Activated CD4-positive, alpha-beta memory T cell treated with anti-CD3 and anti-CD28 coated beads for 36 hours (primary cell): ENCODE measurements at places on chromosomes 13 and 19. TPM values are rescaled to one million over a fixed set of nuclear protein-coding genes. Genes with fewer than 3 reads are reported as not detected.

- no peak for DNase-seq
Observed at GRCh38 chr19:28471731-28472510, 741.0 kb downstream of the UQCRFS1 start.

GRCh38 chr13:60435762-60436374 is 38.8 kb downstream of the TDRD3 start:
- no peak for DNase-seq

GRCh38 chr13:72908416-72908815 is 126.5 kb downstream of the PIBF1 start:
- no peak for DNase-seq

GRCh38 chr13:106369858-106370257 is 165.6 kb downstream of the EFNB2 start:
- no peak for DNase-seq

GRCh38 chr19:495402-496111 is 729 bp upstream of the MADCAM1 start:
- peak; percentile 72 for DNase-seq

DNA sequence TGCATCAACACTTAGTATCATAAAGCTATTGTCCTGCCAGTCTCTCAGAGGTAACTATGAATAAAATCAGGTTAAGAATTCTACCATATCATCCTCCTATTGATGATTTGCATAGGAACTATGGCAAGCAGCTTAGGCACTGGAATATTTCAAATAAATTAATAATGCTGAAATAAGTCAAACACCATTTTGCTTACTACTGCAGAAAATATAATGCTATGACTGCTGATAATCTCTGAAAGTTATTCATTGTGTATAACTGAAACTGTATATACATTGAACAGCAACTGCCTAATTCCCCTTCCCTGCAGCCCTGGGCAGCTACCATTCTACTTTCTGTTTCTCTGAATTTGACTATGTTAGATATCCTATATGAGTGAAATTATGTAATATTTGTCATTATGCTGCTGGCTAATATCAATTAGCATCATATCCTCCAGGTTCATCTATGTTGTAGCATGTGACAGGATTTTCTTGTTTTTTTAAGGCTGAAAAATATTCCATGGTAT is 318.8 kb upstream of the SGCG start:
- no peak for DNase-seq

- peak; percentile 61 for DNase-seq
Observed at GRCh38 chr19:34662919-34663318, 14.0 kb downstream of the SCGB2B2 start.

GRCh38 chr13:98429977-98430736 is 146.8 kb downstream of the STK24 start:
- DNase-seq: no peak

DNA sequence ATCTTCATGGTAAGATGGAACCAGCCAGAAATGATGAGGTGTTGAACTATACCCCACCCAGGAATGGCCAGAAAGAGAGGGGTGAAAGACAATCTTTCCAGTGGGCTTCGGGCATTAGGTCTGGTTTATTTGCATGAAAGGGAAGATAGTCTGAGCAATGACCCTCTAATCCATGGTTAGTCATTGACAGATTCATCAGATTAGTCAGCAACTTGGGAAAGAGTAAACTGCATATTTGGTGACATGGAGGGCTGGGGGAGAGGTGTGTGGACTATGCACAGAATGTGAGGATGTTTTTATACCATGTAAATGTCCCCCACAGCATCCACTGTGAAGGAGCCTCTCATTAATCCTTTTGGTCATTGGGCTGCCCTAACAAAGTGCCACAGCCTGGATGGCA is 30.1 kb upstream of the USP12 start:
- no peak for DNase-seq

DNA sequence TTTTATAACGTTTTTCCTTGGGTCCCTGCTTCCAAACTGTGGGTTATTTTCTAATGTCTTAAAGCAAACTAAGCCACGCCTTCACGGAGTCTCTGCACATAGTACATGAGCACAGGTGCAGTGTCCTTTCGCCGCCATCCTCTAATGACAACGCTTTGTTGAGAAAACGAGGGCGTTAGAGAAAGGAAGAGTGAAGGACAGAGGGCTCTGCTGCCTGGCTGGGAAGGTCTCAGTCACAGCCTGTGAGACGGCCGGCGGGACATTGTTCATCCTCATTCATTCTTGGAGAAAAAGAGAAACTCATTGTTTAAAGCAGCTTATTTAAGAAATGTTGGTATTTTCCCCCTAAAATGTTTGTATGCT is 9.5 kb downstream of the IL17D start:
- no peak for DNase-seq

DNA sequence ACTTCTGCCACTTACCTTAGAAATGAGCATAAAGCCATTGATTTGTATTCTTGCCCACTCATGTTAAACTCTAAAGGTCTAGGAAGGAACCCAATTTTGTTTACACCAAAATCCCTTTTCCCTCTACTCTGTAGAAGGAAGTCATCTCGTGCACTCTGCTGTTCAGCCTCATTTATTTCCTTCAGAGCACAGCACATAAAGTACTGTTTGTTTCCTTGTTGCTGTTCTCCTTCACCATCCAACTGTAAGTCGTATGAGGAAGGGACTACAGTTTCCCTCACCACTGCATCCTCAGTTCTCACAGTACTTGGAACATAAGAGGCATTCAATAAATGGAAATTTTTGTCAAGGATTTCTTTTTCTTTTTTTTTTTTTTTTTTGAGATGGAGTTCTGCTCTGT is 24.6 kb downstream of the CDADC1 start:
- DNase-seq: no peak

DNA sequence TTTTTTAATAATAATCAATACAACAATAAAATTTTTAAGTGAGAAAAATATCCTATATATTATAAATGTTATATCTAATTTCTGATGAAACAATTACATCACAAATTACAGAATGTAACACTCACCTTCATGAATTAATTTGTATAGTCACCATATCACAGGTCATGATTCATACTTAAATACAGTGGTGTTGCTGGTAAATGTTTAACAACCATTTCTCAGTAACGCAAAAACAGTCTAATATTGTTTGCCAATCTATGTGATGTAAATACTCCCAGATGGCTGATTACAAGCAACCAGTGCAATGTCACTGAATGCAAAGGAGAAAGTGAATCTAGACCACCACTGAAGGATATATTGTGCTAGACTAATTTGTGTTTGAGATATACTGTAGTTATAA is 97.5 kb downstream of the DIAPH3 start:
- no peak for DNase-seq

DNA sequence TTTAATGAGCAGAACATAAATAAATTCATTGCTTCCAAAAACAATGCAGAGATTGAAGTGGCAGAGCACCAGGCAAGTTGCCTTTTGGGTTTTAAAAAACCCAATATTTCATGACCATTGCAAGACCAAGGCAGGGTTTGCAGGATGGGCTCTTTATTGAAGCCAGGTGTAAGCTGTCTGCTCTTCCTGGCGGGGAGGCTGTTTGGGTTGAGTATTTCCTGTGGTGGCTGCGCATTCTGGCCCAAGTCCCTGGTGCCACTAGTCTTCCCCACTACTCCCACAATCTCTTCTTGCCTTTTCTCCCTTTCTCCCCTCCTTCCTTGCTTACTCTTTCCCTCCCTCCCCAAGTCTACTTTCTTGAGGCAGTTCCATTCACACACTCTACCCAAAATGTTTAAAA is 116.4 kb downstream of the AKAP11 start:
- no peak for DNase-seq

- DNase-seq: no peak
Observed at GRCh38 chr13:42487221-42487620, 86.7 kb upstream of the TNFSF11 start.

DNA sequence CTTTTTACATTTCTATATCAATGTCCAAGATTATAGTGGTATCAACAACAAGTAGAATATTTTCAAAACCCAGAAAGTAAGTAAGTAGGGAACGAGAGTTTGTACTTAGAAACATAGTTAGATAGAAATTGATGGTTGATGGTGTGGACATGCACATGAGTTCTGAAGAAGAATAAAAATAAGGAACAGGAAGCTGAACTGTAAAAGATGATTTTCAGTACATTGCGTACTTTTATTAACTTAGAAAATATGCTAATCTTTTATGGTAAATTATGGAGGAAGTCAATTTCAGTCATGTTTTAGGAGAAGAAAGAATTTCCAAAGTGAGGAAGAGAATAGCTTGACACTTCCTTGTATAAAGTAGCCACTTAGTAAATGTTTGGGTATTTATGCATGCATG is 12.3 kb upstream of the GPR18 start:
- DNase-seq: no peak

DNA sequence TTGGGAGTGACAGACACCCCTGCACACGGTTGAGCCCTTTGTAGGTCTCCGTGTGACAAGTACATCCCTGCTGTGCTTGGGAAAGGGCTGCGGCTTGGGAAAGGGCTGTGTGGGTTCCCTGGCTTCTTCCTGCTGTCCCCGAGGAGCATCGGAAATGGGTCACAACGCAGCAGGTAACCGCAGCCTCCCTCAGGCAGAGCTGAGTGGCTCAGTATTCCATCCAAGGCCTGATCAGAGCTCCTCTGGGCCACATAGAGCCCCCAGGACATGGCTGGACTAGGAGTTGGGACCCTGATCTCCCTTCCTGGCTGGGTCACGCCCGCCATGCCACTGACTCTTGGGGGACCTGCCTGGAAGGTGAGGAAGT is 16.3 kb downstream of the TECR start:
- no peak for DNase-seq

ZNF723 gene
- total RNA-seq: not detected

CRLF1 gene
- total RNA-seq: not detected

GRIK5 gene
- 0.73 TPM for total RNA-seq

APOC4 gene
- not detected for total RNA-seq
